PC-3 (cell line): ENCODE measurements at places on chromosomes 1 and 21.
A peak's percentile ranks its signal among the peaks of the same experiment; 100 is the strongest.

- no peak for DNase-seq
These were observed 6.0 kb upstream of the LINGO4 start for GRCh38 chr1:151811181-151811580.

DNA sequence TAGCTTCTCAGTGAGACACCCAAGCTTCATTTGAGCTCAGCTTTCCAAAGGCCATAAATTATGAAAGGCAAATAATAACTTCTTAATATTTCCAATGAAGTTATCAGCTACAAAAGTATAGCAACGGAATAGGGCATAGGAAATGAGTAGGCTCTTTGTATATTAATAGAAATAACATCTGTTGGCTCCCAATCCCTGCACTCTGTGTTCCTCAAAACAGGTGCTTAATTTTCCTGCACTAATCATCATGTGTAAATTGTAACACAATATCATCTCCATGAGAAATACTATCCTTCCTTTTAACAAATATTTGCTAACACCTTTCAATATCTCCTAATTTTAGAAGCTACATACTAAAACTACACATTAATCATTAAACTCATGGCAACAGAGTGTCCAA, 19.2 kb upstream of the IFI44L start:
- no peak for DNase-seq

GRCh38 chr1:233042834-233043233, 92.4 kb downstream of the NTPCR start:
- DNase-seq, result no peak

DNA sequence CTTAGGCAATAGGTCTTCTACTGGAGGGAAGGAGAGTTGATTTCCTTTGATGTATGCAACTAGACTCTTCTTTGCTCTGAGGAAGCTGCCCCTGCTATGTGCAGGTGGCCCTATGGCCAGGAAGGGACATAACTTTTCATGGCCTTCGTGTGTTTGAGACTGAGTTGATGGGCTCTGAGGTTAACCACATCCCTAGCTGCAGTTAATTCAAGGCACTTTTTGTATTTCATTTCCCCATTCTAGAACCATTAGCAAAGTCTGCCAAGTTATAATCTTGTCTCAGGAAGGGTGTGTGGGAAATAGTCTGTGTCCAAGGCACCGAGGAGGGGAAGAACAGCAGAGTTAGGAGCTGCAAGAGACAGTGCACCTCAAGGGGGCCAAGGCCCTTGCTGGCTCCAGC, 2.5 kb downstream of the FCRL4 start:
- DNase-seq, result no peak

DNA sequence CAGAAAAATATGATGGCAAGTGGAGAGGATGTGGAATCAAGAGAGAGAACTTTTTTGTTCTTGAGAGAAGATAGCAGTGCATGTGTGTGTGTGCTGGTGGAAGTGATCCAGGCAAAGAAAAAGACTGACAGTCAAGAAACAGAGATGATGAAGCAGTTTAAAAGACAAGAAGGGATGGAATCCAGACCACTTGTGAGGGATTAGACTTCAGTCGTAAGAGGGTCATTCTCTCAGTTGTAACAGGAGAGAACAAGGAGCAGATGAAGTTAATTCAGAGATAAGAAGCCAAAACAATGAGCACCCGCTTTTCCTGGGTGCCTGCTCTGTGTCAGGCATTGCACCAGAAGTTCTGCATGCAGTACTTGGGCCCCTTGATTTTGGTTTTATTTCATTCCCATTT, 76.6 kb downstream of the RNF220 start:
- DNase-seq, result no peak

DNA sequence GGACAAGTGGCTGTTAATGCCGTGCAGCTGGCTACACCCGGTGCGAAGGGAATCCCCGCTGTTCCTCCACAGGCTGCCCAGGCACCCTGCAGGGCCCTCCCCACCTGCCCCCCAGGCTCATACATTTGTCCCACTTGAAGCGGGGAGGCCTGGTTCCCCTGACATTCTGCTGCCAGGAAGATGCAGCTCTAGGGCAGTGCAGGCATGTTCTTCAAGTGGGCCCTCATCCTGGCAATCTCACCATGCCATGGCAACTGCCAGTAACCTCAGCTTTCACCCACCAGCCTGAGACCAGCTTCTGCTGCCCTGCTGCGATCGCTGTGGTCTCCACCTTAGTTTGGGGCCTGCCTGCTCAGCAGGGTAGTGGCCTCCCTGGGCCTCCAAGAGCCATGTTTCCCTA, 151.9 kb upstream of the COL6A1 start:
- DNase-seq, result no peak

GRCh38 chr1:199038156-199038555, 399.3 kb downstream of the PTPRC start:
- no peak for DNase-seq

DNA sequence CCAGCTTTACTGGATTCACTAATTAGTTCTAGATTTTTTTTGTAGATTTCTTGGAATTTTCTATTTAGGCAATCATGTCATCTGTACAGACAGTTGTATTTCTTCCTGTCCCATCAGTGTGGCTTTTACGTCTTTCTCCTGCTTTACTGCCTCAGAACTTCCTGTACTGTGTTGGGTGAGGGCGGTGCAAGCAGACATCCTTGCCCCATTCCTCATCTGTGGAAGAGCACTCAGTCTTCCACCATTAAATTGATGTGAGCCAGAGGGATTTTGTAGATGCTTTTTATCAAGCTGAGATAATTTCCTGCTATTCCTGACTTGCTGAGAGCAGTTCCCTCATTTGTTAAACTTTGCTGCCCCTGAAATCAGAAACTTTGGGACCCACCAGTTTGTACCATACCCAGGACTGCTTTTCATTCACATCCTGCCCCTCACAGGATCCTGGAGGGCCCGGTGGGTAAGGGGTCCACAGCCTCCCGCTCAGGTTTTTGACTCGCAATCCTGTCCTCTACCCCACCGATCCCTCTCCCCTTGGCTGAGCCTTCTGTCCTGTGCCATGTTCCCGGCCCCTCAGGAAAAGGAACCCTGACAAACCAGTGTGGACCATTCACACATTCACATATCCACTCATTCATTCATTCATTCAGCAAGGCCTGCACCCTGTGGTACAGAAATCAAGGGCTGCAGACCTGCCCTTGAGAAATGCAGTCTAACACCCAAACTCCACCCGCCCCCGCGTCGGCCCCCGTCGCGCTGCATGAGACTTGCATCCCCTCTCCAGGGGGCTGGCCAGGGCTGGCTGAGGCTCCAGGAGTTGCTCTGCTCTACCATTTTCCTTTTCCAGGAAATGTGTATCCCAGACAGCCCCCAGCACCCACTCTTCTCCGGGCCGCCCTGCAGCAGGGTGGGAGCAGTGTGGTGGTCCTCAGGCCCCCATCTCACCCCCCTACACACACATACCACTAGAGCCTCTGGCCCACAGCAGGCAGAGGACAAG, 246.5 kb upstream of the VAMP3 start:
- no peak for DNase-seq

DNA sequence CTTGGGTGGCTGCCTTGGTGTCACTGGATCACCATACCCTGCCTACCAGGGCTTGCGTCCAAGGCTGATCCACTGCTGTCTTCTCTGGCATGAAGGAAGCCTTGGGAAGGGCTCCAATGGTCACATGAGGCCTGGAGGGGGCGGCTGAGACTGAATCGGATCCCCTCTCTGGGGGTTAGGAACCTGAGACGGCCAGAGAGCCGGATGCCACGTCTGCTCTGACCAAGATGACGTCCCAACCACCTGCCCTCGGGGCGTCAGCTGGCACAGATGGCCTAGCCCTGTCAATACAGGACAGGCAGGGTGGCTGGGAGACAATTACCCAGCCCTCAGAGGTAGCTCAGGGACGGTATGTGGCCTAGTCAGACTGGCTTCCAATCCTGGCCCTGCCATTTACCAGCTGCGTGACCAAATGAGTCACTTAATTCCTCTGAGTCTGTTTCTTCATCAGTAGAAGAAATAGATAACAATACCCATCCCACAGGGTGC, 5.4 kb downstream of the TRIM62 start:
- no peak for DNase-seq

- DNase-seq, result peak; percentile 99
These were observed 19.7 kb upstream of the RIPK4 start for GRCh38 chr21:41786509-41786987.

- DNase-seq, result no peak
These were observed 223.6 kb upstream of the POU3F1 start for GRCh38 chr1:38269923-38270848.

DNA sequence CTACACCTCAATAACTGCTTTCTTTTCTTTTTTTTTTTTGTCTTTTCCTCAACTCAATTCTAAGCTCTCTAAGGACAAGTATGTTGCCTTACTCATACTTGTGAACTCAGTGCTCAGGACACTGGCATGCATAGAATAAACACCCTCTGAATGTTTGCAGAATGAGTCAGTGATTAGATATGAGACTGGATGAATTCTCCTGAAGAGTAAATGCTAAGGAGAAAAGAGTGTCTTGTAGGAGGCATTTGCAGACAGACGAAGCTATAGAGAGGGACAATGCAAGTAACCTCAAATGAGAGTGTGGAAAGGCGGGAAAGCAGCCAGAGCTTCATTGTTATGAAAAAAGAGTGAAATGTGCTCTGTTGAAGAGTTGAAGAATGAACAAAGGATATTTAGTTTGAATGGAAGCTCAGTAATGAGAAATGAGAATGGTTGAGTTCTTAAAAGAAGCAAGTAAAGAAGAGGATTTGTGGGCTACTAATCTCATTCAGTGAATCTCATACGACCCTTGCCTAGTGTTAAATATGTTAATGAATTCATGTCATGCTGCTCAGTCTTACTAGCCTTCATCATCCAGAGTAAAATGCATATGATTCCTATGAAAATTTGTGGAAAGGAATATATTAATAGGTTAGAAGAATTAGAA, 166.1 kb upstream of the DPYD start:
- DNase-seq, result peak; percentile 97

GRCh38 chr1:150561254-150561973, 12.2 kb downstream of the ADAMTSL4 start:
- DNase-seq, result peak; percentile 99

GRCh38 chr1:224108991-224109390, 4.9 kb upstream of the FBXO28 start:
- DNase-seq, result no peak

DNA sequence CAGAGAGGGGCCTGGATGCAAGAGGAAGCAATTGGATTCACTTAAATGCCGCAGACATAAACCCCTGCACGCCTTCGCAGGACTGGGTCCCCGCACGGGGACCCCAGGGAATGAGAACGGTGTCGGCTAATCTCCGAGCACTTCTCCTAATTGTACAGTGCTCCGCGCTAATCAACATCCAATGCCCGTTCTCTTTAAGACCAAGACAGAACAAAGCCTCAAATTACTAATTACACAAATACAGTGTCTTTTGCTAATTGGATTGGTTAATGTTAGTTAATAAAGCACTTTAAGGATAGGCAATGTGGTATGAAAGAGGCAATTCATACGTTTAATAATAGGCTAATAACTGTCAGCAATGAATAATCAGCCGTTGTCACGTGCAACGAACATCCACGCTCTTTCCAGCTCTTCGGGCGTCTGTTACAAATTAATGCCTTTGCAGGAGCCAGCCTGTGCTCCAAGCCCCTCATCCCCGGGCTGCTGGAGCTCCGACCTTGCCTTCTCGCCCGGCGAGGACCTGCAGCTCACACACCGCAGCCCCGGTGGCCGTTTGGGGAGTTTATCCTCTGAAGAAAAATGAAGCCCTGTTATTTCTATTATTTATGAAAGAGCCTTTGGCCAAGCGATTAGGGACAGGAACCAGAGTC, 157.8 kb downstream of the PRDM16 start:
- no peak for DNase-seq

GRCh38 chr21:26555540-26556146, 17.4 kb downstream of the CYYR1 start:
- DNase-seq, result no peak

DNA sequence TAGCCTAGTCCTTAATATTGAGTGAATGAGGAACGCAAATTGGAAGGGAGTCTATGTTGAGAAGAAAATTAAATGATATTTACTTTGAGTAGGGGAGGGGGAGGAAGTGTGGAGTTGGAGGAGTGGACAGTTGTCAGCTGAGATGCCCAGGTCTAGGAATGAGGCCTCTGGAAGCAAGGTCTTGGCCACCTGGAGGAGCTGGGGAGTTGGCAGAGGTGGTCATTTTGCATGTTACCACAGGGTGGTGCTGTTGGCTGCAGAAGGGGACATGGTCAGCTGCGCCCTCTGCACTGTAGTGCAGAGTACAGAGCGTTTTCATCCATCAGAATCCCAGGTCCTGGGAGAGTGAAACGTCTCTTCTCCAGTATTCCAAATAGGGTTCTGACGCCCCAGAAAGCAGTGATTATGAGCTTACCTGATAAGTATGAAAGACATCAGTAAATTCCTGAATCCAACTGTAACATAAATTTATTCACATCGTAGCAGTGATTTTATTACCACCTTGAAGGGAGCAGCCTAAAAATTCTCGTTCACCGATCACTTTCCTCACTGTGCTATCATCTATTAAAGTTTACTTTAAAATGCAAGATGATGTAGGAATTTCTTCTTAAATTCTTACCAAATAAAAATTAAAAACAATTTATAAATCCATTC, 13.8 kb downstream of the PARK7 start:
- DNase-seq, result peak; percentile 91

DNA sequence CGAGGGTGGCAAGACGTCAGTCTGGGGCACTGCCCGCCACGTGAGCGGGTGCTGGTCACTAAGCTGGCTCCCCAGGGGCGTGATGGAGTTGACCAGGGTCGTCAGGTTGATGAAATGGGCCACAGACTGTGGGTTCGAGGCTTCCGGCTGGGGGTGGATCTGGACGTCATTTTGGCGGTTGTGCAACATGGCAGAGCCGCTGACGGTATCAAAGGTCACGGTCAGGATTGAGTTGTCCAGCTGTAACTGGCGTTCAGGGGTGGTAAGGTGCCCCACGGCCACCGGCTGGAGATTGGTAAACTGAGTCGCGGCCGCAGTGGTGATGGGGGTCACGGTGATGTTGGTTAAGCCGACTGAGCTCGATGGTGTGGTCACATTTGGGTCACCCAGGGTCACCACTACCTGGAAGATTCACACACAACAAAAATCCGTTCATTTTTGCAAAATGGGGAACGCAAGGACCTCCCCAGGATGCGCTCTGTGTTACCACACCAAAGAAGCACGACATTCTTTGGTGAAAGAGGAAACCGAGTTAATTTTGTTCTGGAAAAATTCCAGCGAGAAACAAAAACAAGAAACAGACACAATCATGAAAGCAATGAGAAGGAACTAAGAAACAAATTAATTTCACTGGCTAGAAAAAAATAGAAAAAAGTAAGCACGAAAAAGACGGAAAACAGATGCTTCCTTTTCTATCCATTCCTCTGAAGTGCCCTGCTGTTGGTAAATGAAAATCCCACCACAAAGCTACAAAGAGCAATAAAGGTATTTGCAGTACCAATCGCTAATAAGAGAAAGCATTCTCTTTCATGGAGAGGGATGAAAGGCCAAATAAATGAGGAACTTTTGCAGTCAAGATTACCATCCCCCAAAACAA, 34.7 kb upstream of the RIPK4 start:
- no peak for DNase-seq

- peak; percentile 21 for DNase-seq
These were observed 51.6 kb upstream of the HAO2 start for GRCh38 chr1:119316870-119317416.
